ENCODE measurements at places on chromosomes 11 and 22.

DNA sequence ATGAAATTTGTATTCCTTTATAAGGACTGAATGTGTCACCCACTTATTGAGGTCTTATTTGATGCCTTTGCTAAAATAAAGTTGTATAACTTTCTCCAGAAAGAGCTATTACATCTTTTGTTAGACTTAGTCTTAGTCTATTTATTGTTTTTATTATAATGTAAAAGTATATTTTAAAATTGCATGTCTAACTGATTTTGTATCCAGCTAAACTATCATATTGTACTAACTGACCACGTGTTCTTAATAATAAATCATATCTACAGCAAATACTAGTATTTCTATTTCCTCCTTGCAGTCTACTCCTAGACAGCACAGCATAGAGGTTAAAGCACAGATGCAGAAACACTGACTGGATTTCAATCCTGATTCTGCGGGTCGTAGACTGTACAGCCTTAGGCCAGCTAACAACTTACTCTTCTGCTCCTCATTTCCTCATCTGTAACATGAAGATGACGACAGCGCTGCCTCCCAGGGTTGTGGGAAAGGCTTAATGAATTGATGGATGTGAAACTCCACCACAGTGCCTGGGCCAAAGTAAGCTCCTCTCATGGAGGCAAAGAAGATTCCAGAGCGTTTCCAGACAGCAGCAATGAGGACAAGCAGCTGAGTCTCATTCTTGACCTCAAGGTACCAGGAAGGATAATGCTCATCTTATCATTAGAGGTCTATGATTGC is 13.2 kb downstream of the IFITM10 start:
- DNase-seq: no peak

DNA sequence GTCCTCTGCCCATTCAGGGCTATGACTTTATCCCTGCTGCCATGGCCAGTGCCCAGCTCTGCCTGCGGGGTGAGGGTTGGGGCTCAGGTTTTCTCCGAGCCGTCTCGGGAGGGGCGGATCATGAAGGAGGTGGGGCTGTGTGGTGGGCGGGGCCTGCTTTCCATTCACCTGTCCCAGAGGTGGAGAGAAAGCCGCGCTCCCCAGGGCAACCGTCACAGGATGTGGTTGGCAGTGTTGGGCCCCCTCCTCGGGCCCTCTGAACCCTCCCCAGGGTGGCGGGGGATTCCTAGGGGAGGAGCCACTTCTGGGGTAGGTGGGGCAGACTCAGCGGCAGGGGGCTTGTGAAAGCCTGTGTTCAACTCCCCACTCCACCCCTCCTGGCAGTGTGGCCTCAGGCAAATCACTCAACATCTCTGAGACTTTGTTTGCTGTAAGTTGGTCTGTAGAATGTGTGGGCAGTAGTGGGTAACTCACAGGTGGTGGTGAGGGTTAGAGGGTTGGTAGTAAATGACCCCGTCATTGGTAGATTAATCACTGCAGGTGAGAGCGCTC is 50.3 kb downstream of the CD6 start:
- DNase-seq: no peak

DNA sequence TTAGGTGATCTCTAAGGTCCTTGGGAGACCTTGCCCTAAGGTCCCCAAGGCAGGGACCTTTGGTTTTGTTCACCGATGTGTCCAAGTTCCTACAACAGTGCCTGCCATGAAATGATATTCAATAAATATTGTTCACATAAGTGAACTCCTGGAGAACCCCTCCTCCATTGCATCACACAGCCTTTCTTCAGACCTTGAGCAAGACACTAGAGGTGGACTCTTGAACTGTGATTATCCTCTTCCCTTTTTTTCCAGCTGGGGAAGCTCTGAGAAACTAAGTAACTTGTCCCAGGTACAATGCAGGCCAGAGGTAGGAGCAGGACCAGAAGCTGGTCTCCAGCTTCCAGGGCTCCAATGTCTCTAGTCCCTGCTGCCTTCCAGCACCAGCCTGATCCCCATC is 76.6 kb upstream of the LMO1 start:
- no peak for DNase-seq

GRCh38 chr11:66686100-66686785 is 8.6 kb upstream of the RBM4B start:
- no peak for DNase-seq

- DNase-seq: peak; percentile 72
Measured at GRCh38 chr11:64207256-64208085, 950 bp downstream of the FERMT3 start.

GRCh38 chr11:59076876-59077571 is 9.1 kb upstream of the GLYATL1B start:
- no peak for DNase-seq

GRCh38 chr11:27227736-27228135 is 135.3 kb downstream of the CCDC34 start:
- DNase-seq: no peak

GRCh38 chr11:2549080-2549479 is 104.3 kb downstream of the KCNQ1 start:
- DNase-seq: no peak

GRCh38 chr11:64132982-64133705 is 32.8 kb downstream of the MACROD1 start:
- DNase-seq: no peak

DNA sequence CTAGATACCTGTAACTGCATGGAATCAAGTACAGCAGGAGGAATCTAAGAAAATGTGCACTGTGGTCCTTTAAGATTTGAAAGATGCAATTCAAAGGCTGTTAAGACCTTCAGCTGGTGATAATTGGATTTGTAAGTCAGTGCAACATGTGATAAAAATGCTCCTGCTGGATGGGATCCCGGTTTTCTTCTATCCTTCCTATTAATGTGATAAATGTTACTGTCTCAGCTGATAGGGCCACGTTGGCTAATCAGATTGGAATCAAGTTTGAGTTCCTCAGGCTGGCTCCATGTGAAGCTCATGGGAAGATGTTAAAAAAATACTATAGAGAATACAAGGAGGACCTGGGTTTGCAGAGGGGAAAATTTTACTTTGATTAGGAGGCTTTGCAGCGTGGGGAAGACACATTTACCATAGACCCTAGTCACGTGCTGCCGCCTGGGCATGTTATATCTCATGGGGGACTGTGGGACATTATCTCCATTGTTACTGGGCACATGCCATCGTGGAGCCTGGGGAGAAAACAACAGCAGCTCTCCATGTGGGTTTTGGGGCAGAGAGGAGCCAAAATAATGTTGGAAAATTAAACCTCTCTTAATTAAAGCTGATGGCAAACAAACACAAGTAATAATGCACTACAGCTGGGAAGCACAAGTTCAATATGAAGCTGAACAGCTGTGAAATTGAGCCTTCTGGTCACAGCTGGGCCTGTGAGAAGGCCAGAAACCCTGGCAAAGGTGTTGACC is 652.5 kb downstream of the NTM start:
- peak; percentile 81 for DNase-seq

GRCh38 chr11:58059007-58059350 is 28.2 kb downstream of the OR6Q1 start:
- peak; percentile 60 for DNase-seq

DNA sequence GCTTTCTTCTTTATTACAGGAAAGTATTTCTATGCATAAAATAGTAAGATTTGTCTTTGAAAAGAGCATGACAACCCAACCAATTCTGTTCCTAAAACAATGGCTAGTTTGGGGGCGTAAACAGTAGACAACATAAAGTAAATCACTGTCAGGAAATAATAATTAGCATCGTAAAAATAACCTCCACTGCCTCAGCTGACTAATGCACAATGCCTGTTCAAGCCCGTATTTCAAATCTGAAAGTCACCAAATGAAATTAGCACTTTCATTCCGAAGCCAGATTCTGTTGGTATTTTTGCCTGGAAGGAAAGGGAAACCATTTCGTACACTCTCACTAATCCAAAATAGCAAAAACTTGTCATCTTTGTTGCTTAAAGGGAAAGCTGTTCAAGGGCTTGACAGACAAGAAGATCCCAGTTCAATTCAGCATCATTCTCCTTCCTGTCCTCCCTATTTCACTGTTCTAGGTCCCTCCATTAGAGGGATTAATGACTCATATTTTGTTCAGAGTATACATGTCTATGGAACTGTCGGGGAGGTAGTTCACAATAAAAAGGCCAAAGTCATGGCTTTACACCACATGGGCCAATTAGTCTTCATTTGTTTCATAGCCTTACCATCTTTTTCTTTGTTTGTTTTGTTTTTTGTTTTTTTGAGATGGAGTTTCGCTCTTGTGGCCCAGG is 154.7 kb downstream of the CADM1 start:
- DNase-seq: no peak

- DNase-seq: no peak
Measured at GRCh38 chr11:86949995-86950660, 5.1 kb downstream of the FZD4 start.

- DNase-seq: no peak
Measured at GRCh38 chr11:120363436-120363835, 27.2 kb downstream of the ARHGEF12 start.

DNA sequence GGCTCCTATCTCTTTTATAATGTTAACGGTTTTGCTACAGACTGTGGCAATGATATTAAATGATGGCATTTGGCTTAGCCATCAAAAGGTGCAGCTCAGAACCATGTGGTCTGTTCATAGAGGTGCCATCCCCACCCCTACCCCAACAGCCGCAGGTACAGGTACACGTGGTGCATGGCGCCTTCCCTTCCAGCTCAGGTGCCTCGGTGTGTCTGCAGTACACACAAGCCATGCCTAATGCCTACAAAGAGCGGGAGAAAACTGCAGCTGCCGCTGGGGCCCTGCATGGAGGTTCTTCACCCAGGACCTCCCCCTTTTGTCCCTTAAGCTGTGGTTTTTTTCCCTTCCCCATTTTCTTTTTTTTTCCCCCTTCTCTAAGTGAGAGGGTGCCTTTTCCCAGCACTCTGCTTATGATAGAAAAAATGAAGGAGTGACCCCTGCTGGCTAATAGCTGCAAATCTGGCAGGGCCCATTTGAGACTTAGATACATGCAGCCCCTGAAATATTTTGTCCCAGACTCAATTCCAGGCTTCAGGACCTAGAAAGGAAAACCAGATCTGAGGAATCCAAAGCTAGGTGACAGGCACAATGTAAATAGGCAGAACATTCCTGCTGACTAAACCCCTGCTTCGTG is 6.5 kb downstream of the OR52M1 start:
- no peak for DNase-seq

DNA sequence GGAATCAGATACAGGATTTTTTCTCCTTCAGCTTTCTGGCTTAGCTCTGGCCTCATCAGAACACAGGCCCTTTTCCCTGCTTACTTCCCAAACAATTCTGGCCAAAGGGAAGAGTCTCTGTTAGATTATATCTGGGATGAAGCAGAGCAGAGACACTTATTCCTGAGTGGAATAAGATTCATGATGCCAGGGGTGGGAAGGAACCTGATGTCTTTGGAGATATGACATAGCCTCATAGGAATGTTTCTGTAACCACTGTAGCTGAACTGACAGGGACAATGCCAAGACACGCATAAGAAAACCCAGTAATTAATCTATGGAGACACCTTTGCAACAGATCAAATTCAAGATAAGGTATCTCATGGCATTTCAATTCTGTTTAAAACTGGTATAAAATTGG is 177.1 kb upstream of the RAG2 start:
- DNase-seq: no peak

DNA sequence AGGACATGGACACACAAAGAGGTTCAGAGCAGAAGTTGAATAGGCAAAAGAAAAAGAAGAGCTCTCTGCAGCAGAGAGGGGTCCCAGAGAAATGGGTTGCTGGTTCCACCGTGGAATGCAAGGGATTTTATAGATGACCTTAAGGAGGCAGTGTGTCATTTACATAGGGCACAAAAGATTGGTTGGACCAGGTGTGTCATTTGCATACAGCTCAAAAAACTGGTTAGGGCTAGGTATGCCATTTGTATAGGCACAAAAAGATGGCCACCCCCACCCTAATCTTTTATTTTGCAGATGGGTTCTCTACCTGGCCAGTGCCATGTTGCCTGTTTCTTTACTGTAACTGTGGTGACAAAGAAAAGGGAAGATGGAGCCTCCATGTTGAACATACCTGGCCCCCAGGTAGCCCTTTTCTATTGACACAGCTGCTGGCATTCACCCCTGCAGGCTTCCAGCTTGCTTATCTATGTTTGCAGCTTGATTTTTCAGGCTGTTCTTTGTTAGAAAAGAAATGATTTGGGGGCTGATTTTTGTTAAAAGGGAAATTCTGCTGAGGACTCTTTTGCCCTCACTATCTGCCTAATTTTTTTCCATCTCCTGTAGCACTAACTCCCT is 3.1 kb upstream of the CAVIN3 start:
- no peak for DNase-seq

GRCh38 chr11:46693597-46694012 is 6.8 kb downstream of the ARHGAP1 start:
- DNase-seq: peak; percentile 75

DNA sequence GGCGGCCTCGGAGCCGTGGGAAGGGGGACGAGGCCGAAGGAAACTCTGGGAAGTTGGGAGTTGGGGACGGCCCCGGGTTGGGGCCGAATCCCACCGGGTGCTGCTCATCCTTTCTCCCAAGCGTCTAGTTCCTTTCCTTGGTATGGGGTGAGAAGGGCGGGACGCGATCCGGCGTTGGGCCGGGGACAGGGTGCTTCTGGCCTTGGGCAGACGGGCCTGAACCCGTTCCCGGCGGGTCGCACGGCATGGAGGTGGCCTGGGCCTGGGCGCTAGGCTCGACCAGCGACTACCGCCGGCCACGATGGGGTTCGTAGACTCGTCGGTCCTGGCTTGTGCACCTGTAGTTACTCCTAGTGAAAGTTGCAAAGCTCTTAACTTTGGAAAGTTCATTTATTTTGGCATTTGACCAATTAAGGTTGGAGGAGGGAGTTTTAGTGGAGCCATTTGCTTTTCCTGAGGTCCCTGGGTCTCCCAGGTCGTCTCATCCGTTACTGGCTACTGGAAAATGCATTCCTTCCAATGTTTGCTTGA is 1.0 kb downstream of the SYT9 start:
- DNase-seq: no peak

- DNase-seq: no peak
Measured at GRCh38 chr22:17164392-17165024, 5.4 kb upstream of the HDHD5 start.

DNA sequence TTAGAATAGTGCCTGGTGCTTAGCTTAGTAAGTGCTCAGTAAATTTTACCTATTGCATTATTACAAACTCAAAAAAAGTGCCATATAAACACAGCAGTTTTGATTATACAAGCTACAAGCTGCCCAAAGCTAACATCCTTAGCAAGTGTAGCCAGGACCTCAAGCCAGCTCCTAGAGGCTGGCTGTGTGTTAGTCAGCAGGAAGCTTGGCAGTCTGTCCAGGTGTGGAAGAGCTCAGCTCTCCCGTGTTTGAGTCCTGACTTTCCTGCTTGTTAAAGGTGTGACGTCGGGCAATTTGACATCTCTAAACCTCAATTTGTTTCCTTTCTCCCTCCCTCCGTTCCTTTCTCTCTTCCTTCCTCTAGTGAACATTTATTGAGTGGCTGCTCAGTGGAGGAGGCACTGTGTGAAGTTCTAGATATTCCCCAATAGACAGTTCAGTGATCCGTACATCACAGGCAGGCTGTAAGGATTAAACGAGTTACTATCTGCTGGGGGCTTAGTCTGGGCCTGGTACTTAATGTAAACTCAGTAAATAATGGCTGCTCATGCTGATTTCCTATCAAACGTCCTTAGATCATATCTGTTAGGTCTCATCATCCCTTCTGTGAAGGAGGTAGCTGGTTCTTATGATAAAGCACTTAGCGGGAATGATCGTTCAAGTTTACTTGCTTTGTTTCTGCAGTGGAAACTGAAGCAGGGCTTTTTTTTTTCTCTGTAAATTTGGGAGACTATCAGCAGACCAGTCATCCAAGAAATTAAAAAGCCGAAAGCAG is 68.7 kb downstream of the PRR5L start:
- DNase-seq: no peak

All from GM04504 (cell line).